Activated effector memory CD4-positive, alpha-beta T cell treated with anti-CD3 and anti-CD28 coated beads, Interleukin-2, amount 50 U/mL, for 16 hours (primary cell): ENCODE measurements at places on chromosomes 5 and 9.

DNA sequence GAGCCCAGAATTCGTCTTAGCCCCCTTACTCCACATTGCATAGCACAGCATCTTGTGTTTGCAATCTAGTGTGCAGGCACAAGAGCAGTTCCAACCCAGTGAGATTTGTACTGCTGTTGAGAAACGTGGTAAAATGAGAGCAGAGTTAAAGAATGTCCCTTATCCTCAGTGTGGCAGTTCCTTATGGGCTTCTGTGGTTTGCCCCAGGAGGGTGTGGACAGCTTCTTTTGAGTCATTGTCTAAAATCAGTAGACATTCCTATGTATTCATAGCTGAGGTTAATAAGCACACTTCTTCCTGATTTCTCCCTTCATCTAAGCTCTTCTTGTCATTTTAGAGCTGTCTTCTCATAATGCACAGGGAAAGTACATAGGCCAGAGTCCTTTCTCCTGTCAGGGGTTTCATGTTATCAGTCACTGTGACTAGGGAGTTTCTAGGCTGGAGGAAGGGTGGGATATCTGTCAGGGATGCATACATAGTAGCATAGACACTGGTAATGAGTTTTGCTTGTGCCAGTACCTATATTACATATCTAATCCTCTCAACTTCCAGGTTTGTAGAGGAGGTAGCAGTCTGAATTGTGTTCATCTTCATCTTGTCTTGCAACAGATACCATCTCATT, 2.0 kb upstream of the CAVIN4 start:
- no peak for DNase-seq

GRCh38 chr5:83701886-83702285, 18.8 kb downstream of the HAPLN1 start:
- DNase-seq, result no peak

- peak; percentile 58 for DNase-seq
These were observed 27.0 kb downstream of the TRIM14 start for GRCh38 chr9:98091735-98092612.

- no peak for DNase-seq
These were observed 223.3 kb upstream of the IRX1 start for GRCh38 chr5:3372289-3372688.

GRCh38 chr5:39267186-39267585, 47.8 kb upstream of the FYB1 start:
- no peak for DNase-seq
